ENCODE measurements at places on chromosomes 3 and 15. TPM values are rescaled to one million over a fixed set of nuclear protein-coding genes. Genes with fewer than 3 reads are reported as not detected.

The SYNPR gene
- total RNA-seq, result not detected

The LIPH gene
- not detected for total RNA-seq

The PLOD2 gene
- total RNA-seq, result 221 TPM

The XCR1 gene
- total RNA-seq, result not detected

The THBS1 gene
- total RNA-seq, result 598 TPM

The MKRN3 gene
- total RNA-seq, result 3.5 TPM

The FMN1 gene
- total RNA-seq, result 5.8 TPM

The SEC11A gene
- total RNA-seq, result 257 TPM

The FBXO45 gene
- 21.7 TPM for total RNA-seq

Measured in RPMI7951 (cell line).